Inflammatory macrophage (primary cell): ENCODE measurements at places on chromosomes 6 and 20.
A peak's percentile ranks its signal among the peaks of the same experiment; 100 is the strongest.

GRCh38 chr6:161010418-161010817 lies 18.8 kb downstream of the MAP3K4 start:
- DNase-seq: no peak

DNA sequence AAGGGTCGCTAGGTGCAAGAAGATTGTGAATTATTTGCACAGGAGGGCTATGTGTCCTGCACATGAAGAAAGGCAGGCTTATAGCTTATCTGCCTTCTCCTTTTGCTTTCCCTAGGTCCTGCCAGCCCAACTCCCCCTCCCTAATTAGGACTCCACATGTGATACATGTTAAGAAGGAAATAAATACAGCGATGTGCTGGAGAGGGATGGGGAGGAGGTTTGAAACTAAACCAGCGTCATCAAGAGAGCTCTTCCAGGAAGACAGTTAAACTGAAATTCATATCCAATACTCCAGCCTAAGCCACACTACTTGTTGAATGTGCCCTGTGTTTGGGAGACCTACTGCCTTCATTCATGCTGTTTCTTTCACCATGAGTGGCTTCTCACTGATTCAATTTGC lies 34.9 kb upstream of the UTRN start:
- DNase-seq: no peak

GRCh38 chr6:143127941-143128680 lies 67.4 kb downstream of the AIG1 start:
- no peak for DNase-seq

DNA sequence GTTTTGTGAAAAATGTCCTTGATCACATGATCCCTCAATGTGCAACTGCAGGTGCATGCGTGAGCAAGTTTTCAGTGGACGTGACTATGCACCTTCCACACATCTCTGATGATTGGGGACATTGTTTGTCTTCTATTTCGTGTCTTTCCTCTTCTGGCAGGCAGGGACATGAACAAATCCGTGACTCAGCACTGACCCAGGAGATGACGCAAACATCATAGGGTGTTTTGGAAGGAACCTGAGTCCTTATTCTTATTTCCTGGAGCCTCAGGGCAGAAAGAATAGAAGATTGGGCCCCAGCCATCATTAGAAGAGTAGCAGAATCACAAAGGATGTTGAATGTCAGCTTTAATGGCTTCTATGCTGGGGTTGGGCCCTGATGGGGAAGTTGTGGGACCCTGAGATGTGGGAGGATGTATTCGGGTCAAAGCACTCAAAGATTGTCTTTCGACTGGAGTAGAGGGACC lies 11.9 kb upstream of the SIRPD start:
- peak; percentile 79 for DNase-seq

GRCh38 chr6:5095236-5095635 lies 10.1 kb downstream of the PPP1R3G start:
- no peak for DNase-seq
